ENCODE measurements at places on chromosomes 5 and 9.

GRCh38 chr9:99377790-99378775 is 156.0 kb downstream of the SEC61B start:
- peak; percentile 18 for DNase-seq

DNA sequence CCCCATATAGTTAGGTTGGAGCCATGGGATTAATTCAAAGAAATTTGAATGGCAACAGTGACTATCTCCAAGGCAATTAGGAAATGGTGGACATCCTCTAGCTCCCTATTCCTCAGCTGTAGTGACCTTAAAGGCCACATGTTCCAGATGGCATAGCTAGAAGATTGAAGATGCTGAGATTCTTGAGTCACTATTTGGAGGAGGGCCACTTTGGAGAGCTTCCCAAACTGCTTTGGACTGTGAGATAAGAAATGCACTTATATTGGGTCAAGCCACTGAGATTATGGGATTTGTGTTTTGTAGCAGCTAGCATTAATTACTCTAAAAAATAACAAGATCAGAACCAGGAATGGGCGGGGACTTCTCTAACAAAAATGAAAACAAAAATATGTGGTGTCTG is 636.2 kb upstream of the CCNG1 start:
- DNase-seq = no peak

GRCh38 chr5:88399561-88399960 is 130.9 kb upstream of the TMEM161B start:
- DNase-seq = peak; percentile 28

GRCh38 chr9:133955821-133956411 is 36.2 kb downstream of the VAV2 start:
- no peak for DNase-seq

DNA sequence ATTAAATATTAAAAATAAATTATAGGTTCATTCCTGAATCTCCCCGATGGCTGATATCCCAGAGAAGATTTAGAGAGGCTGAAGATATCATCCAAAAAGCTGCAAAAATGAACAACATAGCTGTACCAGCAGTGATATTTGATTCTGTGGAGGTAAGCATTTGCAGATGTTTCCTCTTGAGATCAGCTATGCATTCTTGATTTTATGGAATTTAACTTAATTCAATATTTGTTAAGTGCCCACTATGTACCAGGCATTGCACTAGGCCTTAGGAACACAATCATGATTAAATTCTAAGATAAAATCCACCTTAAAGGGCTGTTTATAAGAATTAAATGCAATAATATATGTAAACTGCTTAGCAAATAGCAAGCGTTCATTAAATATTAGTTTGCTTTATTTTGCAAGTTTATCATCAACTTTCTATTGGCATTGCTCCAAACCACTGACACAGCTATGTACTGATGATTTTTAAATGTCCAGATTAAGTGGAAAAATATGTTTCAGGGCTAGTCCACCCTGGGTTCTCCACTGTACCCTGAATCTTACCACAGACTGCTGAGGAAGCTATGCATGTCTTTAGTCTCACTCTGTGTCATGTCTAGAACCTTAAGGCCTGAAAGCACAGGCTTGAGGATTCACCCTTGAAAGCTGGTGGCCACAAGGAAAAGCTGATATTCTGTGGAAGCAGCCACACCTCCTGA is 33.2 kb downstream of the SLC22A4 start:
- no peak for DNase-seq

GRCh38 chr5:1065891-1066650 is 45.8 kb downstream of the SLC12A7 start:
- DNase-seq = no peak

GRCh38 chr5:675871-676698 is 17.1 kb downstream of the TPPP start:
- no peak for DNase-seq

GRCh38 chr9:108860764-108861163 is 1.3 kb upstream of the ACTL7A start:
- DNase-seq = no peak

- peak; percentile 66 for DNase-seq
Measured at GRCh38 chr5:137320056-137321045, 178.8 kb downstream of the SPOCK1 start.

GRCh38 chr5:37034955-37035354 is 158.4 kb downstream of the NIPBL start:
- peak; percentile 45 for DNase-seq

GRCh38 chr5:11383506-11384095 is 520.6 kb downstream of the CTNND2 start:
- DNase-seq = peak; percentile 42

DNA sequence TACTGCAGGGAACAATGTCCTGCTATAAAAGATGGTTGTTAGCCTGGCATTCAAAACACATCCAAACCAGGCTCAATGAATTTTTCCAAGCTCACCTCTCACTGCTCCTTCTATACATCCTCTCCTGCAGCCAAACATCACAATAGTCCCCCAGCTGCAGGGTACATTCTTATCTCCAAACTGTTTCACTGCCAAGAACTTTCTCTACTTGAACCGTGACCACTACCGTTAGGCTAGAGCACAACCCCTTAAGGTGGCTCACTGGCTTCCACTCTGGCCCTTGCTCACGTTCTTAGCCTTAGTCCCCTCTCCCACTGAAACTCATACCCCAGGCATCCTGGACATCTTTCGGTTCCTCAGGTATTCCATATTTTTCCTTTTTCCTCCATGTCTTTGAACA is 29.0 kb upstream of the ANXA6 start:
- DNase-seq = no peak
